NAMALWA (cell line): ENCODE measurements at places on chromosomes 1 and 21.
A peak's percentile ranks its signal among the peaks of the same experiment; 100 is the strongest.

DNA sequence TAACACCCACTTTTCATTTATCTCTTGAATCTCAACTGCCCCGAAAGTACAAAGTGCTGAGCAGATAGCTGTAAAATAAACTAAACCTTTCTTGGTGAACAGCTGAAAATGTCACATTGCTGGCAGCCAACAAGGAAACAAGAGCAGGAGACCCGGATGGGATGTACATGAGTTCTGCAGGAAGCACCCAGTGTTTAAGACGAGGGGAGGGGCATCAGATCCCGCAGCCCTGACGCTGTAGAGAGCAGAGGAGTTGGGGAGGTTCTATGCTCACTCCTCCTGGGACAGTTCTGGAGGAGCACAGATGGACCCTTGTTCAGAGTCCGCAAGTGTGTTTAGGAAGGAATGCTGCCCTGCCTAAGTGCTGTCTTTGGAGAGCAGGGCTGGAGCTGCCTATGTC lies 32.0 kb upstream of the EPHA8 start:
- DNase-seq: no peak

DNA sequence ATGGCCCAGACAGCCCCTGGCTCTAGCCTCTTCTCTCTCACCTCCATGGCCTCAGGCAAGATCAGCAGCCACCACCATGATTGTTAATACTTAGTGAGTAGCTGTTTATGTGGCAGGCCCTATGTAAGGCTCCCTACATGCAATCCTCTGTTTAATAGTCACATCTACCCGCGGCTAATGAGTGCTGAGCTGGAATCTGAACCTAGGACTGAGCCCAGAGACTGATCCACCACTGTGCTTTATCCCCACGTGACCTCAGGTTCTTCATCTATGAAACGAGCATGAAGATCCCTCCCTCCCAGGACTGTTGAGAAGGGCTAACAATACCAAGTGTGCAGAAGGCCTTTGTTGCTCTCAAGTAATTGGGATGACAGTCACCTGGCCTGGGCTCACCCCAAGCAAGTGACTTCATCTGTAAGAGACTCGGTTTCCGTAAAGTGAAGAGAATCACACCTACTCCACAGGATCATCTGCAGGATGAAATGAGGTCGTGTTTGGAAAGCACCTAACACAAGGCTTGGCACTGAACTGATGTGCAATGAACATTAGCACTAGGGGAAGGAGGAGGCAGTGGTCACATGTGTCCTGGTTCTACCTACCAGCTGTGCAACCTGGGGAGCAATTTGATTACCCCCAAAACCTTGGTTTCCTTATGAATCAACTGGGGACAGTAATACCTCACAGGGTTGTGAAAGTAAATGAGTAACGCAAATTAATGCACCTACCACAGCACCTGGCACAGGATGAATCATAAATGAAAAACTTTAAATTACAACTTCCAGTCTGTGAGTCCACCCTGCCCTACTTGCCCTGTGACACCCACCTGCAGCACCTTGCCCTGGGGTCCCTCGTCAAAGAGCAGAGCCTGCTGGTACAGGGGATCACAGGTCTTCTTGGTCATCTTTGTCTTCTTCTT lies 37.2 kb downstream of the RIMS3 start:
- DNase-seq: no peak

GRCh38 chr1:71582673-71583072 lies 501.8 kb upstream of the ZRANB2 start:
- DNase-seq: no peak

DNA sequence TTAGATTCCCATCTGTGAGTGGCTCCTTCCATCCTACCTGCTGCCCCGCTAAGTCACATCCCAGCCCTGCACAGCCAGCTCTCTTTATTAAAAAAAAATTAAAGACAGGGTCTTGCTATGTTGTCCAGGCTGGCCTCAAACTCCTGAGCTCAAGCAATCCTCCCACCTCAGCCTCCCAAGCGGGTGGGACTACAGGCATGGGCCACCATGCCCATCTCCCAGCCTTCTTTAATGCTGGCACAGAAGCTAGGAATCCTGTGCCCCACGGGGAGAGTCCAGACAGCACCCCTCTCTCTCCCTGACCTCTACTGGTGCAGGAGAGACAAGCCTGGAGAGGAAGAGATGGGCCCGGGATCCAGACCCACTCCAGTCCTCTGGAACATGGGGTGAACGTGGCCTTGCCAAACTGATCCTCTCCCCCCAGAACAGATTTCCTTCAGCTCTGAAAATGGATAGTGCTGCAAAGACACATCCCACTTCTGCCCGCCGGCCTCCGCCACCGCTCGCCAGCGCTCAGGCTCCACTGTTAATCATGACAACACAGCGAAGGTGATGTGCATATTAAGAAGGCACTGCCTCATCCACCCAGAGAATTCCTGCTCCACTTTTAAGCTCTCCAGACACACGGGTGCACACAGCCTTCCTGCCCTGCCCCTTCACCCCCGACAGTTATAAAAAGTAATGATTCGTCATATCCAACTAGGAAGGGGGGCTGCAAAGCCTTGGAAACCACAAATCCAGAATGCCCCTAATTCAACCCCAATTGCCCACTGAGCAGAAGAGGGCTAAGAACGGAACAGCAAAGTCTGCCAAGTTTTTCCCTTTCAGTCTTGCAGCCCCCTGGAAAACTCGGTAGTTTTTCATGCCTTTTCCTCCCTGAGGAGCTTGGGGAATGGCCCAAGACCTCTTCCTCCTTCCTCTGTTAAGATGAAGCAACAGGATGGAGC lies 68.1 kb downstream of the MRPL37 start:
- no peak for DNase-seq

- peak; percentile 20 for DNase-seq
These were observed 33.1 kb upstream of the EXOSC10 start for GRCh38 chr1:11132563-11133293.

GRCh38 chr1:78760858-78761257 lies 111.2 kb downstream of the IFI44 start:
- no peak for DNase-seq

DNA sequence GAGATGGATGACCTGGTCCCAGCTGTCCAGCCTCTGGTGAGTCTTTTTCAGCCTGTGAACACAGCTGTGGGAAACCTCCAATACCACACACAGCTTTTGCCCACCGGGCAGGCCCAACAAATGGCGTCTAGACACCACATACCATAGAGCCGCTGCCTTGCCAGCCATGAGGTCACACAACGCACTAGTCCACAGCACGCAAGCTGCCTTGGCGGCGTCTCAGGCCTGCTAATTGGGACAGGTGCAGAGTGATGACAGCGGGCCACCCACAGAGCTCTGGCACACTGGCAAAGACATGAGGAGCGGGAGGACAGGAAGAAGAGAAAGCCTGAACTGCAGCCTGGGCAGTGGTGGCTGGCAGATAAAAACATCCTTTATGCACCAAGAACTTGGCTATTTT lies 125.5 kb downstream of the ADAMTS1 start:
- DNase-seq: no peak

DNA sequence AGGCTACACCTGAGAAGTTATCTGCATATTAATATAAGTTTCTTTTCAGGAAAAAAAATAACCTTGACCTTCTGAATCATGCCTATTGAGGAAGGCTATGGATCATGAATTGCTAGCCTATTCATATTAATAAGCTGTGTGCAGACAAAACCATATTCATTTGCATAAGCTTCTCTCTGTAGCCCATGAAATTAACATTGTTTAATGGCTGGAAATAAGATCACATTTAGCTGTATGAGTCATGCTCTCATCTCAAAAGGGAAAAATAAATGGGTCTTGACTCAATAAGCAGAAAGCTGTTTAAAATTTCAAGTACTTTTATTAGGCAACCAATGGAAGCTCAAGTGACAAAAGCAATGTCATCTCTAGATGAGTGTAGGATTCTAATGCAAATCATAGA lies 330.0 kb upstream of the DEPDC1 start:
- DNase-seq: no peak

DNA sequence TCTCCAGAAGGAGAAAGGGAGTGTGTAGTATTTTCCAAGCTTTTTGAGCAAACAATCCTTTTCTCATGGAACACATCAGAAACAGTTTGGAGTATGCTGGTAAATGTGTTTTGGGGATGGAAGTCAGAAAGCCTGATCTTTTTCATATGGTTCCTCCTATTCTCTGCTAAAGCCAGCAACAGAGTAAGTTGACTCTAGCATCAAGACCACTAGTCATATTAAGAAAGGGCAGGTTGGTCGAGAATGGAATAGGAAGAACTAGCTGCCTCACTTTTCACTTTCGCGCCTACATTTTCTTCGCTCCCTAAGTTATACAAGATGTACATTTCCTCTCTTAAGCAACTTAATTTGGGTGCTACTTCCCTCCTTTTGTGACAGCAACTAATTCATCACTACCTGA lies 24.0 kb downstream of the PPT1 start:
- DNase-seq: no peak

- no peak for DNase-seq
These were observed 13.8 kb downstream of the ALG14 start for GRCh38 chr1:95058974-95059373.

GRCh38 chr21:43373362-43374227 lies 53.3 kb downstream of the SIK1 start:
- no peak for DNase-seq

DNA sequence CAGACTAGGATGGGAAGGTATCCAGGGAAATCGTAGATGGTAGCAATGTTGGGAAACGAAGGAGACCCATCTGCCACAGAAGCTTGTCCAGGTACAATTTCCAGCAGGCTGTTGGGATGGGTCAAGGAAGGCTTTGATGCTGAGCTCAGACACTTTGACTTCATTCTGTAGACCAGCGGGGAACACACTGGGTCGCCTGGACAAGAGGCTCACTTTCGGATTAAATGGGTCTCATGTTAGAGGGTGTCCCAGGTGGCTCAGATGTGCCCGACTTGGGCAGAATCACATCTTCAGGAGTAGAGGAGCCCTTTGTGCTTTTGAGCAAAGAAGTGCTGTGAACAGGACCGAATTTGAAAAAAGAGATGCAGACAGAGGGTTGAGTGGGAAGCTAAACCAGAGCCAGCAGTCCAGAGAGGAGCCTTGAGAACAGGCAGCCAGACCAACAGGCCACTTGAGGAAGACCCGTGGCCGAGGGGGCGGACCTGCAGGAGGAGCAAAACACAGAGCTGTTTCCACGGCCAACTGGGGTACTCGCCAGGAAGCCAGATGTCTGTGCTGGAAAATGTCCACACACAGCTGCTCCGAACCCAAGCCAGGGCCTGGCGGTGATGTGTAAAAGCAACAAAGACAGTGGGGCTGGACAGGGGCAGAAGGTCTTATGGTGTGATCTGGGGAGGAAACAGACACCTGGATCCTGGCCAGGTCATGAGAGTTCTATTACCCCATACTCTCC lies 146.9 kb downstream of the AJAP1 start:
- no peak for DNase-seq

DNA sequence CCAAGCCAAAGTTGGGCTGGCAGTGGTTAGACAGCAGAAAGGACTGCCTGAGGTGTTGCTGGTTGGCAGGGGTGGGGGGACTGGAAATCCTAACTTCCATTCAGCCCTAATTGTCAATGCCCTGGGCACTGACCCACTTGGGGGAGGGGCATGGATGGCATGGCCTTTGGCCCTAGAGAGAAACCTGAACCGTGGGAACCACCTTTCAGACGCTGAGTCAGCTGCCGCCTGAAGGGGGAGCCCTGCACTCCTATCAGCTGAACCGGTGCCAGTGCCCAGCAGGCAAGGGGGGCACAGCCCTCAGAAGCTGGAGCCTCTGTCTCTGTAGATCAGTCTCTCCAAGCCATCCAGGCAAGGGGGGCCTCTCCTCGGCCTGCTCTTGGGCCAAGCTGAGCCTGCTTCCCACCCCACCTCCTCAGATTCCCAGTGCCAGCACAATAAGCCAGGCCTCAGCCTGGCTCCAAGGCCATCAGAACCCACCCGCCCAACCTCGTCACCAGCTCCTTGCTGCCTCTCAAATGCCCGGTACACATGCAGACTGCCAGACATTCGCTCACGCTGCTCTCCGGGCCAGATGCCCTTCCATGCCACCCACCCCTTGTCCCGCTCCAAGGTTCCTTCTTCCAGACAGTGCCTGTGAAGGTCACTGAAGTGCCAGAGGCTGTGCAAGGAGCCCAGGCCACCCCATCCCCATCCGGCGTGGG lies 11.6 kb downstream of the TINAGL1 start:
- DNase-seq: peak; percentile 75

DNA sequence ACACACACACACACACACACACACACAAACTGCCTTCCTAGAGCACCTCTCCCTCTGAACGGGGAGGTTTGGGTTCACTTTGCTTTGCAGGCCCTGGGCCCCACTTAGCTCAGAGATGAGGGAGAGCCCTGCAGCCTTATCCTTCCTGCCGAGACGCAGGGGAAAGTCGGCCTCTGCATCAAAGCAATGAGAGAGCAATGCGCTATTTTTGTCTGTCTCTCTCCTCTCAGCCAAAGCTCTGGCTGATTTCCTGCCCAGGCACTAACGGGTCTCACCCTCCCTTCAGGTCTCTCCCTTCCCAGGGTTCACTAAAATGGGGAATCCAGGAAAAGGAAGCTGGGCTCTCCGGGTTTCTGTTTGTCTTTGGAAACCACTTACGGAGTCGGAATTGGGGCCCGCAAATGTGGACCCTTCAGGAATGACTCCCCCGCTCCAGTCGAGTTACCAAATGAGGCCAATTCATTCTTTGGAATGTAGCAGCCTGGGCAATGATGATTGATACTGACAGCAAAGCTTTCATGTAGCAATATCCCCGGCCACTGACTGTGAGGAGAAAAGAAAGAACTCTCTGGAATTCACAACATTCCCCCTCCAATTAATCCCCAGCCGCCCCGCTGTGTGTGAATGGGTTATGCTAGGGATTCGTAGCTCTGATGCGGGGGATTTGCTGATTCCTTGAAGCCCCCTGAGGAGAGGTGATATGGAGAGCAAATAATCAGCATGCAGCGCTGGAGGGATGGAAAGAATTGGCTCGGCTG lies 61.5 kb upstream of the WLS start:
- no peak for DNase-seq
